Activated T-helper 1 cell treated with anti-CD3 and anti-CD28 coated beads, Interleukin-2, amount 50 U/mL, for 16 hours (primary cell): ENCODE measurements at places on chromosomes 3 and 15.

- no peak for DNase-seq
Measured at GRCh38 chr15:47736143-47736786, 19.0 kb downstream of the SEMA6D start.

DNA sequence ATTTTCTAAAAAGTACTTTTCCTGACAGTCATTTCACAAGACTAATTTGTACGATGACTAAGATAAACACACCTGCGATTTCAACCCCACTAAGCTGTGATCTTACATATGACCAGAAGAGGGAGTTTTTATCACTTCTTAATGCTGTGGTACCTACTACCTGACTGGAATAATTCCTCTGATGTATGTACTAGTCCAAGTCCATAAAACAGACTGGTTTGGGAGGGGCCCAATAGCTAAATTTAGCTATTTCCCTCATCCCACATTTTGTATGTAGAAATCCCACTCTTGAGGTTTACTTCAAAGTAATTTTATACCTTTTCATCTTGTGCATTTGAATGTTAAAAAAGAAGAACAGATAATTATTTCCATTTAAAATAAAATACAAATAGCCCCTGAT, 49.7 kb upstream of the SCAANT1 start:
- DNase-seq = no peak

- DNase-seq = no peak
Measured at GRCh38 chr3:73516631-73517030, 108.1 kb downstream of the PDZRN3 start.

- DNase-seq = no peak
Measured at GRCh38 chr15:65115086-65115485, at the start of gene UBAP1L. TSS of gene UBAP1L (minus strand) at chr15:65115200. CDS start at chr15:65106215, 8,985 bp downstream.

DNA sequence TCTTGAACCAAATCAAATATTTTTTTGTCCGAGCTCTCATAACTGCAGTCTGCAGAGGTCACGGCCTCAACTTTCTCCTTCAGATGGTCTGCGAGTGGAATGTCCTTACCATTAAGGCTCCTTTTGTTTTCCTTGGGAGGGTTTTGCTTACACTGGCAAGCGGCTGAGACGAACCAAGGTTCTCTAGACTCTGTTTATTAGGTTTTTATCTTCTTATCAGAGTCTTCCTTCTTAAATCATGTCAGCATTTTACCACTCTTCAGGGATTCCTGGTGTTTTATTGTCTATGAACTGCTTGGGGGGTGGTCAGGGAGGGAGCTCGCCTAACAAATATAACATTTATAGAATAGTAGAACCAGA, 773.7 kb upstream of the NR2F2 start:
- DNase-seq = no peak

DNA sequence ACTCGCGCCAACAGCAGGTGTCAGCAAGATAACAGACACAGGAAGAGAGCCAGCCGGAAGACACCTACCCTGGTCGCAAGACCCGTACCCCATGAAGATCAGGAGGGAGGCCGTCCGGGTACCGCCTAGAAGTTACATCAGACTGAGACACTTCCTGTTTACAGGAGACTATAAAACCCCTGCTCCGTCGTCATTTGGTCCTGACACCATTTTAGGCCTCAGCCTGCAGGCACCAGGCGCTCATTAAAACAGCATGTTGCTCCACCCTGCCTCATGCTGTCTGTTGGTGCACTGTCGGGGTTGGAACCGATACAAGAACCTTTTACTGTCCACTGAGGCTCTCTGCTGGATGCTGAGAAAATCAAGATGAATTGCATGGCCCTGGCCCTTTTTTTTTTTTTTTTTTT, 15.6 kb upstream of the PRTG start:
- DNase-seq = no peak

- DNase-seq = no peak
Measured at GRCh38 chr3:10806006-10806405, 10.0 kb upstream of the SLC6A11 start.

GRCh38 chr15:66100761-66101160, 152.8 kb downstream of the MEGF11 start:
- no peak for DNase-seq

DNA sequence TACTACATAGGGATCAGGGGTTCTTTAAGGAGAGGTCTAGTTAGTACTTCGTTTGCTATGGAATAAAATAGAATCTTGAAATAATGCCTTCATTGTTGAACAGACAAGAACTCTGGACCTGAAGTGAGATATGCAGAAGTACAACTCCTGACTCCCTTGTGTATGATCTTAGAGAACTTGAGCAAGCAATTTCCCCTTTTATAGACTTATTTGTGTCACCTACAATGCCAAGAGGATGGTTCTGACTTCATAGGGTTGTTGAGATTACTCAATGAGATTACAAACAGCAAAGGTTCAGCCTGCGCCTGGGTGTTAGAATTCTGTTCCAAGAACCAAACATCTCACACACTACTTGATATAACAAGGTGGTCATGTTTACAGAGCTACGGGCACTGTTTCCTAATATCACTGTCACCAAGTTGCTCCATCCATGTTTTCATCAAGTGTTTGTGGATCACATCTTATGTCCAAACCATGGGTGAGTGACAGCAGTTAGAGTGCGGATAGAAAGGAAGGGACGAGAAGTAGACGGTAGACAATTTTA, 76.7 kb upstream of the ADAMTS9 start:
- no peak for DNase-seq

DNA sequence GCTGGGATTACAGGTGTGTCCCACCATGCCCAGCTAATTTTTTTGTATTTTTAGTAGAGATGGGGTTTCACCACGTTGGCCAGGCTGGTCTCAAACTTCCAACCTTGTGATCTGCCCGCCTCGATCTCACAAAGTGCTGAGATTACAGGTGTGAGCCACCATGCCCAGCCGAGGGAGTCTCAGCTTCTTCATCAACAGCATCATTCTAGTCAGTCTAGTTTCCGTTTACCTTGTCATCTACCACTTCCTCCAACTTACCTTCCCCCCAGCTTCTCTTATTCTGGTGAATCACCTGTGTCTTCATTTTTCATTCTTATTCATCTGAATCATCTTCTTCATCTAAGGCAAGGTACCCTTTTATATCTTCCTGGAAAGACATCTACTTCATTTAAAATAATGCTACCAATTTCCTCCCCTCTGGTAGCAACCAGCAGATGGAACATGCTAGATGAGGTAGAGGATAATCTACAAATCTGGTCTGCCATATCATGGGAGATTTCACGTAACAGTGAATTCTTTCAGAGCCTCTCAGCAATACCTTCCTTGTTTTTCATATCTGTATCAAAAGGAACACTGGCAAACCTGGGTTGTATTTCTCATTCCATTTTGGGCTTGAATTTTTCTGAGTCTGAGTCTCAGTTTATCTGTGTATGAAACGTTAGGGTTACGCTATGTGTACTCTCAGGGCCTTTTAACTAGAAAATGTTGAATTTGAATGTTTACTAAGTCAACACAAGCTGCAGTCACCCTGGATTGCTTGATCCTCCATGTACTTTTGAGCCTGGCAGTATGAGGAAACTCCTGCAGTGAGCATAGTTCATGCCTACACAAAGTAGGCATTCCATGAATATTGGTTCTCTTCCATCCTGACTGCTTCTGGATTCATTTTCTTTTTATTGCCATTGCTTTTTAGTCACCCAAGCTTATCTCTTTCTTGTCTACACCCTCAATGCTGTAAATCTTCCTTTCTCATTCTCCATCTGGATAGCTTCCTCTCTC, 16.8 kb downstream of the LPP start:
- peak; percentile 28 for DNase-seq

GRCh38 chr3:127019449-127019848, 36.5 kb downstream of the PLXNA1 start:
- no peak for DNase-seq

GRCh38 chr15:62734706-62735105, 307.8 kb upstream of the TPM1 start:
- DNase-seq = no peak

- no peak for DNase-seq
Measured at GRCh38 chr15:27017168-27017809, 46.3 kb downstream of the GABRG3 start.

GRCh38 chr3:171528102-171528501, 67.9 kb upstream of the TNIK start:
- DNase-seq = no peak

GRCh38 chr3:49674497-49674983, 389 bp downstream of the APEH start:
- no peak for DNase-seq

GRCh38 chr3:101720851-101721840, 3.3 kb upstream of the CEP97 start:
- DNase-seq = no peak

GRCh38 chr15:90022905-90023700, 22.0 kb downstream of the ZNF710 start:
- DNase-seq = no peak

DNA sequence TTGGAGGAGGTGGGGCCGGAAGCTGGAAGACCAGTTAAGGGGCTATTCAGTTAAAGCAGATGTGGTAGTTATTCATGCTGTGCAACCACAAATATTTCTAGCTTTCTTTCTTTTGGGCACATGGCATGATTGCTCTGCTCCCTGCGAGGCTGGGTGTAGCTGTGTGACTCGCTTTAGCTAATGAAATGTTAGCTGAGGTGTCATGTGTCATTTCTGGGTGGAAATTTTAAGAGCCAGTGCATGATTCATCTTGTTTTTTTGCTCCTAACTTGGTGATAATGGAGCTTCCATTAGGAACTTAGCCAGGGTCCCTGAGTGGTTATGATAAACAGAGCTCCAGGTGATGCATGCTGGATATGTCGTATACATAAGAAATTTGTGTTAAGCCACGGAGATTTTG, 300.6 kb downstream of the SATB1 start:
- no peak for DNase-seq

DNA sequence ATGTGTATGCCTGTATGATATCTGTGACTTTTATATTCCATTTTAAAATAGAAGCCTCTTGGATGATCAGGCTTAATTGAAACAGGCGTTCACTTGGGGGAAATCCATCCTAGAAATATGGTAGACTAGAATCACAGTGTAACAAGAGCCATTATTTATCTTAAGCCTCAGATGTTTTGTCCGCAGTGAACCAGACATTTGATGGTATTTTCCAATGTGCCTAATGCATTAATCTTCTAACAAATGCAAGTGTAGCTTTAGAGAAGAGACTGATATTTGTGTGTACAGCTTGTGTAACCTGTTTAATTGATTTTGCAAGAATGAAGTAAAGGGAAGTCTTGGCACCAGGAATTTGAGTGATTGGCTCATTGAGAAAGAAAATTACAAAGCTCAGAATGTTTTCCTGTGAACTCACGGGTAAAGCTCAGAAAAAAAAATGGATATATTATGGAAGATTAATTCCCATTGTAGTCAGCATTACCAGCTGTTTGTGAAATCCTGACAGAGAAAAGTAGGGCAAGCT, 155.7 kb downstream of the SV2B start:
- DNase-seq = no peak

DNA sequence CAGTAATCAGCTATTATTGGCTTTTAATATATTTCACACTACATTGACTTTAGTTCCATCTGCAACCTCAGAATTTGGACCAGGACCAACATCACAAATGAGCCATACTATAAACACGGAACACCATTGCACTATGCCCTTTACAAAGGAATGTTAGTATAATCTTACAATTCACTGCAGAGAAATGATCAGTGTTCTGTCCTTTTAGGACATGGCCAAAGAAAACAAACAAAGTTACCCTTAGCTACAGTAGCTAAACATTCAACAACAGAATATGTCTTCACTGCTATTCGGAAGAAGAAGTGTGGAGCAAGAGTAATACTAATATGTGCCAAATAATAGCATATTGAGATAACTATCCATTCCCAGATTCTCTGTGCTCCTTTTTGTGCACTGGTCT, 90.4 kb downstream of the NAALADL2 start:
- no peak for DNase-seq

DNA sequence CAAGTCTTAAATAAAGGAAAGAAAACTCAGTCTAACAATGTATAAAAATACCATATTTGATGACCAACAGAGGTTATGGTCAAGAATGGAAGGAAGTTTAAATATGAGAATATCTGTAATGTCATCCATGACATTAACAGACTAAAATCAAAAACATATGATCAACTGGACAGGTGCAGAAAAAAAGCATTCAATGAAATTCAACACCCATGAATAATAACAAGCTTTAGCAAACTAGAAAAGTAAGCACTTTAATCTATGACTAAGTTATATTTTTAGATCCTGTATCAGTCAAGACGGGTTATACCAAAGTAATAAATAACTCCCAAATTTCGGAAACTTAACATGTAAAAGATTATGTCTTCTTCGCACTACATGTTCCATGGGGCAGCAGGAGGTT, 61.8 kb downstream of the CFAP20DC start:
- DNase-seq = no peak

GRCh38 chr15:55991802-55992768, 1.3 kb downstream of the NEDD4 start:
- DNase-seq = no peak

- no peak for DNase-seq
Measured at GRCh38 chr3:186451371-186451770, 89.3 kb upstream of the DGKG start.

- DNase-seq = no peak
Measured at GRCh38 chr15:50880651-50881114, 27.8 kb upstream of the AP4E1 start.

GRCh38 chr15:32643907-32644445, 2.5 kb downstream of the SCG5 start:
- no peak for DNase-seq

DNA sequence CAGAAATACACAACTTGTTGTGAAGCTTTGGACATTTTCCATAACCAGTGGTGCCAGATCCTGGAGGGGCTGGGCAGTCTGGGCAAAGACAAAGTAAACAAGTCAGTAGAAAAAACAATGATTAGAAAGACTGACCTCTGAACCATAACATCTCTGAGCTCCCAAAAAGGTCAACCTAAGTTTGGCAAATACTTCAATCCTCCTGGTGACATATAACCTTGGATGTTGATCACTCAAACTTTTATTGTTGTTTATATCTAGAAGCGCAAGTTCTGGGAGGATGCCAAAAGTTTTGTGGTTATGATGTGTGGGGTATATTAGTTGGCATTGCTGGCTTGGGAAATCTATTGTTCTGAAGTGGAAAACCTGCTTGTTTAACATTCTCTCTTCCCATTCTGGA, 257.7 kb downstream of the DIPK2A start:
- DNase-seq = no peak

DNA sequence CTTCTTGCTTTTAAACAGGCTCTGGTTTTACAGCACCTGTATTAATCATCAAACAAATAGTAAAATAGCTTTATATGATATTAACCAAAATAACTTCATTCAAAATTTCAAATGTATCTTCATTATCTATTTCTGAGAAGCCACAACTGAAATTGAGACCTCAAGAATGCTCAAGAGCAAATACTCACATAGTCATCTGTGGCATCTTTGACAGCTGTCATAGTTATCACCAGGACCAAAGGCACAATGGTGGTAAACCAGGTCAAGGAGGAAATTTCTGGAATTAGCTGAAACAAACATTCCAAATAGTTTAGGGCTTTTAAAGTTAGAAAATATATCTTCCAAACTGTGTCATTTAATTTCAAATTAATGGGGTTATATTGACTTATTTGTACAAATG, 74.6 kb downstream of the ATP8B4 start:
- no peak for DNase-seq

- DNase-seq = no peak
Measured at GRCh38 chr3:185175370-185175987, 22.6 kb upstream of the C3orf70 start.

GRCh38 chr15:84552896-84553295, 47.9 kb upstream of the ZSCAN2 start:
- no peak for DNase-seq
